ENCODE measurements at places on chromosomes 6 and 20.

- no peak for DNase-seq
These were observed 12.0 kb upstream of the ADGRF5 start for GRCh38 chr6:46933751-46934150.

DNA sequence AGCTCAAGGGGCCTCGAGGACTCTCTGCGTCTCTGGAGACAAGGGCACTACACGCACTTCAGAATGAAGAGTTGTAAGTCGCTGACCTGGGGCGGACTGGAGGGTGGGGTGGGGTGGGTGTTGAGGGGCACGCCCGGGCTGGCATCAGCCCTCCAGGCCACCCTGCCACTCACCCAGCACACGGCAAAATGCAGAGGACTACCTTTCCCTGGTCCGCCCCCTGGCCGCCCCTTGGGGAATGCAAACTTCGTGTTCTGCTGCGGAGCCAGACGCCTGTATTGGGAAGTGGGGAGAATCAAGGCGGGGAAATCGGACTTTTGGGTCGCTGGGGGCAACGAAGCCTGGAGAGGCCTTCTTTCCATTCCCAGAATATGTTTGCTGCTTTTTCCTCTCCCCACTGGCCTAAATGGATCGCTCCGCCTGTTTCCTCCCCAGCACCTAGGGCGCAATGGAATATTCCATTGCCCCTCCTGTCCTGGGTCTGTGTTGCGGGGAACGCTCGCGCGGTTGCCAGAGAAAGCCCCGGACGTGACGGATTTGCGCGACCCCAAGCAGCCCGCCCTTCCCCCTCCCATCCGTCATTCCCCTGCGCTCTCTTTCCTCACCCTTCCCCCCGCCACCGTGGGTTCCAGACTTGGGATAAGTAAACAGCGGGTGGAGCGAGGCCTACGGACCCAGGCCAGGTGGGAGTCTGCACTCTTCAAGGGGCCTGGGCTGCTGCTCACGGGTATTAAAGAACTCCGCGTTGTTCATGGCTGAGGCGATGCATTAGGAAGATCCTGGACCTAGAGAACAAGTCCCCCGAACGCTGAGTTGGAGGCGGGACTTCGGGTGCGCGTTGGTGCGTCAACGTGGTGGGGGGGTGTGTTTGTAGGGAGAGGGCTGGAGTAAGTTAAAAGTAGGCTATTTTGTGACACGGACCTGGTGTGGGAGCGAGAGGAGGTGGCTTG, at the start of gene PPT2:
Gene PPT2 (plus strand): TSS at position 578 of the 950 bp plus-strand sequence. CDS start 454 bp downstream, outside the sequence.
- peak; percentile 57 for DNase-seq

DNA sequence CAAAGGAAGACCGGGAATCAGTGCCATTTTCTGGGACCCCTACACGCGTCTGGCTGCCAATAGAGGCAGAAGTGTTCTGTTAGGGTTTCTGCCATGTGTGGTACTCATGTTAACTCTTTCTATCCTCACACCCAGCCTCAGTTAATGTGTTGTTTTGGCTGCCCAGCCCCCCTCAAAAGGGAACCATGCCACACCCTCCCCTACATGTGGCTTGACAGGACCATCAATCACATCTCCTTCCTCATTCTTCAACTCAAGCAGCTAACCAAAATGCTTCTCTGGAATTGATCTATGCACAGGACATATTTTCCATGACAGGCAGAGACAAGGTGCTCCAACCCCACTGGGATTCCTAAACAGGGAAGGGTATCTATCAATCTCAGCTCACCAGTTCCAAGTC, 22.0 kb downstream of the AHCY start:
- DNase-seq, result no peak

GRCh38 chr20:53940360-53940702, 130.1 kb downstream of the BCAS1 start:
- DNase-seq, result no peak

DNA sequence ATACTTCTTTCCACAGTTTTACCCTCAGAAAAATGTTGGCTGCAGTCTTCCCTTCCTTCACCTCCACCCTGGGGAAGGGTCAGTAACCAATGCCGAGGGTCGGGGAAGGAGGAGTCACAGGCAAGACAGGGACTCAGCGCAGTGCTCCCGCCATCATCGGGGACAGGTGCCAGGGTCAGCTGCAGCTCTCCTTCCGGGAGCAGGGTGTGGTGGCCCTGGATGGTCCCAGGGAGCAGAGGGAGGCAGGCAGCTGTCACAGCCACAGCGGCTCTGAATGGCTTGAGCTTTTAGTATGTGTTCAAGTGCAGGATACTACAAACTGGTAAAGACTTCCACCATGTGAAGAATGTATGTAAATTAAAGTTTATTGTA, 26.0 kb upstream of the PI16 start:
- DNase-seq, result no peak

DNA sequence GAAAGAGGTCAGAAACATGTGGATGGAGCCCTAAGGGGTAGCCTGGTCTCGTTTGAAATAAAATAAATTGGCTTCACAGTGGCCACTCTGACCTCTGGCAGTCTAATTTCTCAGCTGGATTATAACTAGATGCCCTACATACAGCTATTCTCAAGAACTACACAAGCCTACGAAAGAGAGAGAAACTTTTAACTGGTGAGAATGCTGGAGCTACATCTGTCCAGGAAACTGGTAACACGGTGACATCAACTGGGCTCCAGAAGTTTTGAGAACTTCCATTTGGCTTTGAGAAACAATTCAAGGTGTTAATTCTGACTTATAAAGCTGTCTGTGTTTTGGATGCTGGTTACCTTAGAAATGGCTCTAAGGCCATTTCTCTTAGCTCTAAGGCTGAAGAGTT, 187.3 kb upstream of the TENT5A start:
- DNase-seq, result no peak

DNA sequence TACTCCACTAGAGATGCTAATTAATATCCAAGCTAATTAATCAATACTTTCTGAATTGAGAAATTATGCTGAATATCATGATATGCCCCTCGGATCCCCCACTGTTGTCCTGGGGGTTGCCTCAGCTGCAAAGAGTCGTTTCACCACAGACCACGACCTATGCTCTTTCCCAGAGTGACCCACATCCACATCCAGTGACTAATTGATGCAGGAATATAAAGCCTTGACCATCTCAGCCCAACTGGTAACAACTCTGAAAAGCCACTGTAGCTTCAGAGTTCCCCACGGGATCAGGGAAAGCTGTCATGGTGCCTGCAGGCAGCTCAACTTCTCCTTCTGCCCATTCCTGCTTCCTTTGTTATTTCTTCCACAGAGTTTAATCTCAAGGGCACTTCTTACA, 116.9 kb downstream of the RWDD2A start:
- DNase-seq, result no peak

- no peak for DNase-seq
These were observed 11.3 kb upstream of the TFAP2A start for GRCh38 chr6:10425975-10426780.

- no peak for DNase-seq
These were observed 184.3 kb downstream of the DST start for GRCh38 chr6:56458324-56458884.

DNA sequence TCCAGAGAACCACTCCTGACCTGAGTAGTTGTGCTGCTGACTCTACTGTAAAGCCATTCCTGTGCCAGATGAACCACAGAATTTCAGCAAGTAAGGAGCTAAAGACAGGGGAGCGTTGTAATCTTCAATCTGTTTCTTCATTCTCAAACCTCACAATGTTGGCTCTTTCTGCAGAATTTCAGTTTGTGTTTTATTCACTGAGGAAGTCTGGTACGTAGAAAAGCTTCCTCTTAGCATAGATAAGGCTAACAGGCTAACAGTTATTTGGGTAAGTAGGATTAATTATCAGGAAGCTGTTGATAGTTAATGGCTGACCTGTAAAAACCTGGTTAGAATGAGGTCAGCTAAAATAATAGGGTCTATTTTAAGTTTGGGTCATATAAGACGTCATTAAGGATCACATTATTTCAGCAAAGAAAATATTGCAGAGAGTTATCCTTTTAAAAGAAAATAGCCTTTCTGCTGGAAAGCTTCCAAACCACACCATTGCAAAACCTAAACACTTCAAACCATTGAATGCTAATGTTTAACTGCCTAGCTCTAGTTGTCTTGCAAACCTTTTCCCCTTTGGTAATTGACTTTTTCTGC, 14.1 kb upstream of the TENT5A start:
- no peak for DNase-seq

- no peak for DNase-seq
These were observed 184.0 kb downstream of the PRDM13 start for GRCh38 chr6:99790679-99791078.

DNA sequence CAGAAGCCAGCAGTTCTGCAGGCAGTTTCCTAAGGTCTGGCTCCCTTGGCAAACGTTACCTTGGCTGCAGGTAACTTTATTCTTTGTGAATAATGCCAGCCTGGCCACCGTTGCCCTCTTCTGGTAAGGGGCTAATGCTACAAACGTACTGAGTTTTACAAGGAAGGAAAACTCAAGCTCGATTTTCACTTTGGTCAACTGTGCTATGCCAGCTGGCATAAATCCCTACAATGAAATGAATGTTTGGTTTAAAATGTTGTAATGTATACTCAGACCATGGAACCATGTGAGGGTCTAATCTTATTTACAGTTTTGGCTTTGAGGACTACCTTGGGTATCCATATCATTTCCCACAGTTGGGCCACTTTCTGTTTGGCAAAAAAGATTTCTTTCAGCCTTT, 101.4 kb downstream of the SLX4IP start:
- DNase-seq, result no peak

- DNase-seq, result no peak
These were observed 33.9 kb upstream of the OVOL2 start for GRCh38 chr20:18091623-18092022.

- peak; percentile 28 for DNase-seq
These were observed 28.2 kb upstream of the FUCA2 start for GRCh38 chr6:143539734-143540133.

DNA sequence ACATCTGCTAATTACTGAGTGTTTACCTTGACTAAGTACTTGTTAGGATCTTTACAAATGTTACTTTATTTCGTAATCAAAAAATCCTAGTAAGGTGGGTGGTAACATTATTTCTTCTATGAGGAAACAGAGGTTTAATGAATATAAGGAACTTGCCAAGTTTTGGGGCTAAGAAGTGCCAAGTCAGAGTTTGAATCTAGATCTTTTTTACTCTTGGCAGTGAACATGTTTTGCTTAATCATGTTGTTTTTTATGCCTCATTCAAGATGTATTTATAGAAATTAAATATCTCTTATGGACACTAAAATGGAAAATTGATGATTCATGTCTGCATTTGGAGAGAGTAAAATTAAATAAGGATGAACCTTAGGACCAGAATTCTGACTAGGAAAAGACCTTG, 393.7 kb downstream of the UTRN start:
- no peak for DNase-seq

DNA sequence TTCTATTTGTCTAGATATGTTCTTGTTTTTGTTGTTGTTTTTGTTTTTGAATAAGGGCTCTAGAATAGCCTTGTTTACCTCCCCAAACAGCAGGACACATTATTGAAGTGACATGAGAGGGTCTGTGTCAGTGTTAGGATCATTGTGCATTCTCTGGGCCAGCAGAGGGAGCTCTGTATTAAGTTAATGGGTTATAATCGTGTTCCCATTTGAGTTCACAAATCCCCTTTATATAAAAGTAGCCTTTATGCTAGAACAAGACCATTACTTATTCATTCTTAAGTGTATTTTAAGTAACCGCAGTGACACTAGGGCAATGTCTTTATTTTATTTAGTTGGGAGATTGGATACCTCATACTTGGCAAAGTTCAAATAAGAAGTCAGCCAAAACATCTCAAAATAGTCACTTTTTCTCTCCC, 44.8 kb downstream of the STK4 start:
- peak; percentile 14 for DNase-seq

GRCh38 chr6:951399-952181, 258.7 kb upstream of the EXOC2 start:
- no peak for DNase-seq

DNA sequence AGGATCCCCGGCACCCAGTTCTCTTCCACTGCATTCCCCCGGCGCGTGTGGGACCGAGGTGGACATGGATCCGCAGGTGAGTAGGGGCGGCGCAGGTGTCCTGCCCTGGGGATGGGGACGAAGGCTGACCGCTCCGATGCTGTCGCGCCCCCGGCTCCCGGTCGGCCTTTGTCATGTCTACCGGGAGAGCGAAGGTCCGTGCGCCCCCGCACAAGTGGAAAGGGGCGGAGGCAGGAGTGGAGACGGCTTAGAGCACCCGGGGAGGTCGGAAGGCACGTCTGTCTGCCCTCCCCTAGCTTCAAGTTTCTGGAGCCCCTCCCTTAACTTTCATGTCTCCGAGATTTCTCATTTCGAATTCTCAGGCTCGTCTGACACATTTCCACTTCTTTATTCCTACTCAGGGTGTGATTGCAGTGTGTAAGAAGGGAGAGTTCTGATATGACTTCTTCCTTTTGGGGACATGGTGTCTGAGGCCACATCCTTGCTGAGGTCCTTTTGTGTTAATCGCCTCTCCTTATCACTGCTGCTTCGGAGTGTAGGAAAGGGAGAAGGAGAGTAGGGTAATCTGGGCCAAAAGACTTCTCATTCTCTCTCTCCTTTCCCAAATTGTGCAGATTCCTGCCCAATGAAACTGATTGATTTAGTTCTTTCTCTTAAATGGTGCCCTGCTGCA, 435 bp downstream of the KIFC1 start:
- DNase-seq, result no peak

- no peak for DNase-seq
These were observed 962.9 kb upstream of the SLC35B3 start for GRCh38 chr6:9398071-9398766.

- DNase-seq, result no peak
These were observed 38.3 kb upstream of the SMLR1 start for GRCh38 chr6:130788954-130789353.
